ENCODE measurements at places on chromosomes 1 and 21.

DNA sequence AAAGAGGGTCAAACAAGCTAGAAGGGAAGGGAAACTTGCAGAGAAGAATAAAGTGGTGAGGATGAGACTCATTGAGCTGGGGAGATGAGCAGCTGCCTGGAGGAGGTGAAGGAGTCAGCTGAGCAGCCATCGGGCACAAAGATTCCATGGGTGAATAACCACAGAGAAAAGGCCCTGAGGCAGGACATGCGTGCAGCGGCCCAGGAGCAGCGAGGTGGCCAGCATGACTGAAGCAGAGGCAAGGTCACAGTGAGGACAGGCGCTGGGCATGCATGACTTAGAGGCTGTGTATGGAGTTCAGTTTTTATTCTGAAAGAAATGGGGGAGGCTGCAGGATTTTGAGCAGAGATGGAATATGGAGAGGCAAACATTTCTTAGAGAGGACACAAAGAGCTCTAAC is 24.9 kb downstream of the OLFML2B start:
- no peak for DNase-seq

DNA sequence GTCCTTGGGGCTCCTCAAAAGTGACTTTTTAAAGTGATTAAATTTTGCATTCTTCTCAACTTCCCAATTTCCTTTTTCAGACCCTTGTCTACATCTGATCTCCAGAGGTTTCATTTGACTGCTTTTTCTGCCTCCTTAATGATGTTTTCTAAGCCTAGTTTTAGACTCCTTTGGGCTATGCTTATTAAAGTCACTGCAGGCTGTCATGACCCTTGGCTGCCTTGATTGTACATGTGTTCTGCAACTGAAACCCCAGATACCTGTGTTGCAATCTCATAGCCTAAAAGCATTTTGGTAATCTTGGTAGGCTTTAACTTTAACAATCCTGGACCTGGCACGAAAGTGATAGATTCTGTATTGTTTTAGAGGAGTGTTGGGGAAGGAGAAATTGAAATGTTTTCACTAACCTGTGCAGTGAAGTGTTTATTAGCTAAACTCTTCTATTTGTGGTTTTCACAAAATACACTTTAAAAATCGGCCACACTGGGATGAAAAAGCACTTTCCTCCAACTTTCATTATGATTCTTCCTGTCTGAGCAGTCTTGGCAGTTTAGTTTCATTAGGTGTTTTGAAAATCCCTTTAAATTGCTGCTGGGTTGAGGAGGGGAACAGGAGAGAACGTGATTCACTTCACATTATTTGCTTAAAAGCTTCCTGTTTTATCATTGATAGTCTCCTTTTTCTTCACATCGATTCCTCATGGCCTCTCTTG is 4.9 kb downstream of the MACO1 start:
- no peak for DNase-seq

DNA sequence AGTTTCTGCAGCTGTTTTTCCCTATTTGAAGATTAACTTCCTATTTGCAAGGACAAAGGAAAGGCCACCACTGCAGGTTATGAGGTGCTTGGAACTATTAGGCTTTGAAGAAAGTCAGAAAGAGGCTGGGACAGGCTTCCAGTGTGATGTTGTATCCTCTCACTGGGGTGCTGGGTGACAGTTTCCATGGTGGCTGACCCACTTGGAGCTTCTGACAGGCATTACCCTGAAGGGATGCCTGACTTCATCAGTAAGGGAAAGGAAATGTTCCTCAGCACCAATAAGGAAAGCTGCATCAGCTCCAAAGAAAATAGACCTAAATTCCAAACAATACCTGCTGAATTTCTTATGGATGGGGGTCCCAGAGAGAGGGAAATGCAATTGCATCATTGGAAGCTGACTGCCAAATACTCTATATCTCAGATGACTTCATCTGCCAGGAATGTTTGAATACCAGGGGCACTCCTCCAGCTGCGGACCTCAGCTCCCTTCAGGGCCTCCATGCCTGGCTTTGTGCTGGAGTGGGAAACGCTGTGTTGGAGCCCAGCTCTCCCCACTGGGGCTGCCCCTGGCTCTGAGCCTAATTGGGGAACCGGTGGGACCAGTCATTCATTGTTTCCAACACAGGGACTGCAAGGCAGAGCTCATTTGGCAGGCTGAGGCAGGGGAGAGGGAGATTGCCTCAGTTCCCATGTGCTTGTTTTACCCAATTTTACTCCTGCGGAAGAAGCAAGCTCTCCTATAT is 76.6 kb downstream of the RGL1 start:
- DNase-seq, result peak; percentile 80

DNA sequence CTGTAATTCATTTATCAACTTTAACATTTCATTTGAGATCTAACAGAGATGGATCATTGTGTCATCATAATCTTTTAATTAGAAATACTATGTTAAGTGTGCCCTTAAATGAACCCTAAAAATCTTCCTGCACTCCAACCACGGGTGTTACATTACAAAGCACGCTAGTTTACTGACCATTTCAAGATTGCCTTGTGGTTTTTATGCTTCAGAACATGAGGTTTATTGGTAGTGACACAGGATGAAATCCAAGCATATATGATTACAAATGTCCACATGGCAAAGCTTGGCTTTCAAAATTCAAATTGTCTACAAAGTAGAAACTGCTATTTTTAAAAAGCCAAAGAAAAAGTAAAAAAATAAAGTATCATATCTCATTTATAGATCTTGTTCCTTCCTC is 190.4 kb upstream of the USP25 start:
- DNase-seq, result no peak

DNA sequence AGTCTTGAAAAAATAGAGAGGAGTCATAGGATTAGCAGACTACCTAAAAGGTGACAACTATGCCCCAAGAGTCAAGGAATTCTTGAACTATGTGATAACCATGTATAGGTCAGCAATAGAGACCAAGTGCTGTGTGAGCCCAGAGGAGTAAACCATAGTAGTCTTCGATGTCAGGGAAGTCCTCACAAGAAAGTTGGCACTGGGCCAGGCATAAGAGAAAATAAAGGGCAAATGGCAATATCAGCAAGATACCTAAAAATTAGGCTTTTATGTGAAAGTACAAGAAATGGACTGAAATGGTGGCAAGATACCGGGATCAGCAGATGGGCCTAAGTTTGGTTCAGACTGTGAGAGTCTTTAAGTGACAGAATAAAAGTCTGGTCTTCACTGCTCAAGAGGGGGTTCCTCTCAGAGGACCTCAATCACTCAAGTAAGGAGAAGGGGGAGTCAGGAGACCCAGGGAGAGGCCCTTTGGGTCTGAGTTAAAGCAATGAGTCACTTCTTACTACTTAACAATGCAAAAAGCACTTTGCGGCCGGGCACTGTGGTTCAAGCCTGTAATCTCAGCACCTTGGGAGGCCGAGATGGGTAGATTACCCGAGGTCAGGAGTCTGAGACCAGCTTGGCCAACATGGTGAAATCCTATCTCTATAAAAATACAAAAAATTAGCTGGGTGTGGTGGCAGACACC is 95.0 kb downstream of the TEX35 start:
- no peak for DNase-seq

DNA sequence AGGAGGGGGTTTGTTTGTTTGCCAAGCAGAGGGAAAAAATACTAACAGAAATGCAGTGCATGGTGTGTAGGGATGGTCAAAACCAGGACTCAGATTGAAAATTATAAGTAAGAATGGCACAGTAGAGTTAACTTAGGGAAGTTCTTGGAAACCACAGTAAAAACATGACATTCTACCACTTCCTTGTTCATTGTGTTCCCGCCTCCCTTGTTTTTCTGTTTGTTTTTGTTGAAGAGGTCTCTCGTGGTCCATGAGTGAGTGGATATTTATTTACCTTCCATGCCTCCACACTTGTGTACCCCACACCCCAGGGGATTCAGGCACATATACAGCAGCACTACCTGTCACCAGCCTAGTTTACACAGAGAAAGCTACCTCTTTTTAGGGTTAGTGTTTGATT is 69.6 kb downstream of the OLFML2B start:
- DNase-seq, result no peak

DNA sequence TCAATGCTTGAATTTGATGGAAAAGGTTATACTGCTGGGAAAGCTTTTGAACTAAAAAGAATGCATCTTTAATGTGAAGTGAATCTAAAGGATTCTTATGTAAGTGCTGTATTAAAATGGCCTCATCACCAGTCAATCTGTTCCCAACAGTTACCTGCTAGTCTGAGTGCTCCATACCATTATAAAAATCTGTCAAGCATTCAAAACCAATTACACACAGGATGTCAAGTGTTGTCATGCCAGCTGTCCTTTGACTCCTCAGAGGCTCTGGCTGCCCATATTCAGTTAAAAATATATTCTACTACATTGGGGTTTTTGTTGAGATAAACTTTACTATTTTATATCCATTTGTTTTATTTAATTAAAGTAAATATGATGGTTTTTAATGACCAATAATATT is 1587.7 kb downstream of the AMY1C start:
- DNase-seq, result no peak

- DNase-seq, result no peak
Measured at GRCh38 chr21:25790878-25791204, 56.1 kb downstream of the GABPA start.

- DNase-seq, result no peak
Measured at GRCh38 chr1:183922197-183922596, 115.3 kb downstream of the COLGALT2 start.

DNA sequence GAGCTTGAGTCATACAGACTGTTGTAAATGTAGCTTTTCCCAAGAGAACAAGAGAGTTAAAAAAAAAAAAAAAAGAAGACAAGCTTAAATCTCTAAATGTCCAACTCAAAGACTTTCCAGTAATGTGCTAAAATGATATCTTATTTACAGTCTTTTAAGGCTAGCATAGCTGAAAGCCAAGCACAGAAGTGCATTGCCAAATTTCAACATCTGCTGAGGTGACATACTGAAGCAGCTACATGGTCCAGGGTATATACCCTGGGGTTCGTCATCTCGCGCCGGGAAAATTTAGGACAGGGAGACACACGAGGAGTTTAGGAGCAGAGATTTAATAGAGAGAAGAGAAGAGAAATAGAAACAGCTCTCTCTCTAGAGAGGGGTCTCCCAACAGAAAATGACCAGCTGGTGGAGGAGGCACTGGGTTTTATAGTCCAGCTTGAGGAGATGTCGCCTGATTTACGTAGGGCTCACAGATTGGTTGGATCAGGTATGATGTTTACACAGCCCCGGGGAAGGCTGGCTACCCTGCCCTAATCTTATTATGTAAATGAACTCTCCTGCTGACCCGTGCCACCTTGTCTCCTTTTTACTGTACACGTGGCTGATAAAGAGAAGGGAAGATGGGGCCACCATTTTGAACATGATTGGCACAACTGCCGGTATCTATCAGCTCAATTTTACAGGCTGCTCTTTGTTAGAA is 172.7 kb downstream of the TRIM33 start:
- DNase-seq, result no peak

GRCh38 chr1:39204441-39205081 is at the start of gene MACF1:
Gene MACF1, plus strand, starts transcription at chr1:39204695. Its CDS starts 328 bp downstream, at chr1:39205023.
- DNase-seq, result peak; percentile 74

- no peak for DNase-seq
Measured at GRCh38 chr1:46798810-46799209, at the start of gene CYP4B1. Gene CYP4B1, plus strand, starts transcription at chr1:46799046. Its CDS starts 36 bp downstream, at chr1:46799082.

DNA sequence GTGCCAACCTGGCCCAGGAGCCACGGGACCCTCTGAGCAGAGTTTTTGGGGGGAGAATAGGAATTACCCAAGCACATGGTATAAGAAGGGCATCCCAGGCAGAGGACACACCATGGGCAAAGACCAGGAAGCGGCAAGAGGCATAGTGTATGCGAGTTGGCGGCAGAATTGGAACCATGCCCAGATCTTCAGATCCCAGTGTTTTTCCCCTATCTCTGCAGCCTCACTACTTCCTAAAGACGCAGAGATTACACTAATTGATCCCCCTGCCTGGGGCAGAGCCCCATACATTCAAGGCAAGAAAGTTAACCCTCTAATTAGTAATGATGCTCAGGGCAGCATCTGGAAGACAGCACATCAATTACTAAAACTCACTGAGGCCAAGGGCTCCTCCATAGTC is 48.2 kb downstream of the SYT2 start:
- no peak for DNase-seq

DNA sequence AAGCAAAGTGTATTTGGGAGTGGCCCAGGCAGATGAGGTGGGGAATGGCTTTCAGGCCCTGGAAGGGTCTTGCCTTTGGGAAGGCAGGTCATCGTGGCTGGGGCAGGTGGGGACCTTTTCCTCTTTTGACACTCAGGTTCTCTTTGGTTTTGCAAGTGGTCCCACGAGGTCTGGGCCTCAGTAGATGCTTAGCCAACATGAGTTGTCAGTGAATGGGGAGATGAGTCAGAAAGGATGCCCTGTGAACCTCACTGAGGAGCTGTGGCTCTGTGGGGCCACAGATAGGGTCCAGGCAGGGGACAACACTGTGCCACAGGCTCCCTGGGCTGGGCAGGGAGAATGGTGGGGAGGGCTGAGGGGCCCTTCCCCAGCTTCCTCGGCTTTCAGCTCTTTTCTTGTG is 19.0 kb downstream of the ARHGEF10L start:
- DNase-seq, result no peak

DNA sequence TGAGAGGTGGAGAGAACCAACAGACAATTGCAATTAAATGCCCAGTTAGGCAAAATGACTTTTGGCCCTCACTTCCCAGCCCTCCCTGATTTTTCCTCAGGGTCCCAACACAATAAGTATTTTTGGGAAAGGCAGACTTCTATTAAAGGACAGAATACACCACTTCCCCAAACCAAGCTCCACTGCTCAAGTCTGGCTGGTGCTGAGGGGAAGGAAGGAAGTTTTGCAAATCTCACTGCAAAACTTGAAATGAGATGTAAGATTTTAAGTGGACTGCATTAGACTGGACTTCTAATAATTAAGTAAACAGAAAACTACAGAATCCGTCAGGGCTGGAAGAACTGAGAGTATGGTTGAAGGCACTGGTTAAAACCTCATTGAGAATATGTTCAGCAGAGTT is 32.2 kb upstream of the CD1D start:
- DNase-seq, result no peak

DNA sequence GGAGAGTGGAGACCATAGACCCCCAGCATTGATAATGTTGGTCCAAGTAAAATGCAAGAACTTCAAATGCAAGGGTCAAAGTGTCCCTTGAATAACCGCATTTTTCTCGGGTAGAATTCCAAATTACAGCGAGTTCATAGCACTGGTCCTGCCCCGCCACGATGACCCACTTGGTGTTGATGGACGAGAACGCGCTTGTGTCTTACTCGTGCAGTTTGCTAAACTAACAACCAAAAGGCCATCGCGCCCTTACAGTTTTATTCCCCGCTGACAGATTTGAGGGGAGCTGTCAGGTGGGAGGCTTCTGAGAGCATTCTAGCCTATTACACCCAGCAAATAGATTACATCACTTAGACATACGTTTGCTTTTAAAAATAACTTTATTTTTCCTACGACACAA is 17.3 kb upstream of the TSPEAR start:
- no peak for DNase-seq

- DNase-seq, result no peak
Measured at GRCh38 chr1:150995896-150996295, 10.8 kb downstream of the MINDY1 start.

DNA sequence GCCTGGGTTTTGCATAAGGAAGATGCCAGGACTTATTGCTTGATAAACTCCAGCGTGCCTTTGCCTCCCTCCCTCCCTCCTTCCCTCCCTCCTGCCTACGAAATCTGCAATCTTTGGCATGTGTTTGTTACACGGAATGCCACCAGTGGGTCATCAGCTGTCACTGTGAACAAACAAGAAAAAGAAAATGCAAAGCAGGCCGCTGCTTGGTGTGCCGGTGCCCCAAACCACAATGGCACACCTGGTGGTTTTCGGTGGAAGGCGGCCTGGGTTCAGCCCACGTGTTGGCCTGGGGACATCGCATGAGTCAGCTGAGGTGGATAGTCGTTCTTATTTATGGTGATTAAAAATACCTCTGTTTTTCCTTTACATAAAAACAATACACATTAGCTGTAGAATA is 16.3 kb upstream of the IFNLR1 start:
- DNase-seq, result no peak

- DNase-seq, result no peak
Measured at GRCh38 chr21:44401386-44402160, 48.2 kb downstream of the TRPM2 start.

Measured in ACHN (cell line).